ENCODE measurements at places on chromosomes 2 and 18. TPM values are rescaled to one million over a fixed set of nuclear protein-coding genes. Genes with fewer than 3 reads are reported as not detected.

Gene CIB4
- not detected for total RNA-seq

Gene PLGLB2
- 4.8 TPM for total RNA-seq

Gene TANK
- total RNA-seq, result 71.3 TPM

Gene TCF23
- not detected for total RNA-seq

Gene TPO
- 4.5 TPM for total RNA-seq

Gene IL18R1
- total RNA-seq, result 4.9 TPM

Gene TBR1
- not detected for total RNA-seq

Gene STPG4
- 0.89 TPM for total RNA-seq

GRCh38 chr2:237486819-237487448 is at the start of gene MLPH:
Gene MLPH (plus strand): TSS chr2:237487251. CDS start chr2:237493427, 6,176 bp downstream.
- DNase-seq, result peak; percentile 75

DNA sequence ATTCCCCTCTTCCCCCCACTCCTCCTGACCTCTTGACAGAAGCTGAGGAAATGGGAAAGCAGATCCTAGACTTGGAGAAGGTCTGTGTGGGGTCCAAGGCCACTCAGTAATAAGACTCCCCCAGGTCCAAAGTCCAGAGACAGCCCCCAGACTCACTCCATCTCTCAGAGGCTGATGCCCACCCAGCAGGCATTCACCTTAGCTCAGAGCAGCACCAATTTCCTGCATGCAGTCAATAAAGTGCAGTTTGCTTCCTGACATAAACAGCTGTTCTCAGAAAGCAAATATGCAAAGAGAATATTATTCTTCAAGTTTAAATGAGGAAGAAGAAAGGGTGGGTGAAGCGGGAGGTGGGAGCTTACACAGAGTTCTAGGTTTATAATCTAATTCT is 84.1 kb upstream of the RTN4 start:
- no peak for DNase-seq

DNA sequence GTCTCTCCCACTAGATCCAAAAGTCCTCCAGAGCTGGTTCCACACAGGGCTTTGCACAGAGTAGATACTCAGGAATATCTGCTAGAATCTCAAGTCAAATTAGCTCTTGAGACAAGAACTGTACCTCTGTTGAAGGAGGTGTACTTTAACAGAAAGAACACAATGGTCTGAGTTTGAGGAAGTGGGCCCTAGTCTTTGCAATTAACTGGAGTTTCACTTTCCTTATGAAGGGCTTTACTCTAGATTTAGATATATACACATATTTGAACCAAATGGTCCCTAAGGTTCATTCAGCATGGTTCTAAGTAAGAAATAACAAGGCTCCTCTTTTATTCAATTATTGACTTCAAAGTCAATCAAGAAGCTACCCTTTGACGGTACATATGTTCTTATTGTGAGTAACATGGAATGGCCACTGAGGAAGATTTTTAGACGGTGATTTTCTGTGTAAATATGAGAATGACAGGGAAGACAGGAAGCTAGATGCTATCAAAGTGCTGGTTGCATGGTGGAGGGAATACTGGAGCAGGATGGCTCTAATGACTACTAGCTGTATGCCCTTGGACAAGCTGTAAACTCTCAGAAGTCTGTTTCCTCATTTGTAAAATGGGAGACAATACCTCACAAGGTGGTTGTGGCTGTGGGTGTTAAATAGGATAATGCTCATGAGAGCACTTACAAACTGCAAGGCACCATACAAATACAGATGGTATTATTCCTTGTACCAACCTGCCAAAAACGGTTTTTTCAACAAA is 73.5 kb upstream of the SERTAD2 start:
- no peak for DNase-seq

DNA sequence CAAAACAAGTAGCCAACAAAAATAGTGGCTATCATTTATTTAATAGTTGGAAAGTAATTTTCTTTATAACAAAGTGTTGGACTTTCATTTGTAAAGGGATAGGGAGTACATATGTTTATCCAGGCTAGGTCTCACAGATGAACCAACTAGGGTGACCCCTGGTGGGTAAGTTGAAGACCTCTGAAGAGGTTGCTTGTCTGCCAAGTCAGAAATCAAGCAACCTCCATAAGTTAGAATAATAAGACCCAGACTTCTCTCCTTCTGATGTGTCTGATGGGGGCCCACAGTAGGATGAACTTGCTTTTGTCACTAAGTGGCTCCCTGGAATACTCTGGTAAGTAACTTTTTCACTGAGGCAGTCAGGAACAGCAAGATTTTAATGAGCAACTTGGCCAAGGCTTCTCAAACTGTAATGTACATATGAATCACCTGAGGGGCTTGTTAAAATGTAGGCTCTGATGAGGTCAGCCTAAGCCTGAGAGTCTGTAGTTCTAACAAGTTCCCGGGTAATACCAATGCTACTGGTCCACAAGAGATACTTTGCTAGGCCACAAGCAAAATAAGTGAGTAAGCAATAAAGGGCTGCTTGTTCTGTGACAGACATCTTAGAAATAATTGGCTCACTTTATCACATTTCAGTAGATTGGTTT is 319.6 kb downstream of the PIK3C3 start:
- no peak for DNase-seq

GRCh38 chr2:104746858-104747257 is 107.1 kb upstream of the POU3F3 start:
- no peak for DNase-seq

- DNase-seq, result no peak
These were observed 26.3 kb downstream of the ANXA4 start for GRCh38 chr2:69768235-69768634.

GRCh38 chr2:65464604-65465003 is 32.2 kb upstream of the SPRED2 start:
- no peak for DNase-seq

GRCh38 chr2:56705713-56706112 is 521.9 kb downstream of the CCDC85A start:
- DNase-seq, result no peak

DNA sequence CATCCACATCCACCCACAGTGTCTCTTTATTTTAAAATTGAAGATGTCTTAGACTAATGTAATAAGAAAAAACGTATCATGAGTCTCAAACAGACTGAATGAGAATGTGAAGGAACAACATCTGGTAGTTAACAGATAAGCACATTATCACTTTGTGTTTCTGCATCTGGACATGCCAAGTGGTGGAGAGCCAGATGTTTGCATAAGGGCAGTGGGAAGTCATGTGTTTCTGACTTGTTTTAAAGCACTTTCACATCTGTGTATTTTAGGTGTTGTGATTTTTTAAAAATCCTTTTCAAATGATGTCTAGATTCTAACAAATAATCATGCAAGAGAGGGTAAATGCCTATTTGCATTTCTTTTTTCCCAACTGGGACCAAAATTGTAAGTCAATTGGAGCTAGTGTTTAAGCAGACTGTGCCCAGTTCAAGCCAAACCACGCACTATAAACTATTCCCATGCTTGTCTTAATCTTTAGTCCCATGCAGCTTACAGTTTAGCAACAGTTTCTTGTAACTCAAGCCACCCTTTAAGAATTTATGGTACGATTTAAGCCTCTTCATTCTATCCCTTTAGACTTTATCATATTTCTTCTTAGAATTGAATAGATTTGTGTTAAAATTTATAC is 272.7 kb upstream of the DOK6 start:
- no peak for DNase-seq

DNA sequence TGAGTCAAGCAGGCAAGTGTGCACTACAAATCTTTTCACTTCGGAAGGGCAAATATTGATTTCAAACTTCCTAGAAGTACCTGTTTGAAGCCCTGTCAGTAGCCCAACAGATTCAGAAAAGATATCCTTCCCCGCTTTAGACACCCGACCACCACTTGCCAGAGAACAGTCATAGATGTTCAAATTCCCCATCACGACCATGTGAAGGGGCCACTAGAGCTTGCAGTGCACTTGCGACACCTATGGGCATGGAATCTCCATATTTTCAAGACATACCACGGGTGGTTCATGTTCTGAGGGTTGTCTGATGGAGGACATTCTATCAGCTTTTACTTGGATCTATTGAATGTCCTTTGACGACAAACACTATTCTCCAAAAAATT is 23.8 kb downstream of the GNLY start:
- no peak for DNase-seq

- DNase-seq, result no peak
These were observed 45.9 kb downstream of the MIB1 start for GRCh38 chr18:21786526-21786925.

DNA sequence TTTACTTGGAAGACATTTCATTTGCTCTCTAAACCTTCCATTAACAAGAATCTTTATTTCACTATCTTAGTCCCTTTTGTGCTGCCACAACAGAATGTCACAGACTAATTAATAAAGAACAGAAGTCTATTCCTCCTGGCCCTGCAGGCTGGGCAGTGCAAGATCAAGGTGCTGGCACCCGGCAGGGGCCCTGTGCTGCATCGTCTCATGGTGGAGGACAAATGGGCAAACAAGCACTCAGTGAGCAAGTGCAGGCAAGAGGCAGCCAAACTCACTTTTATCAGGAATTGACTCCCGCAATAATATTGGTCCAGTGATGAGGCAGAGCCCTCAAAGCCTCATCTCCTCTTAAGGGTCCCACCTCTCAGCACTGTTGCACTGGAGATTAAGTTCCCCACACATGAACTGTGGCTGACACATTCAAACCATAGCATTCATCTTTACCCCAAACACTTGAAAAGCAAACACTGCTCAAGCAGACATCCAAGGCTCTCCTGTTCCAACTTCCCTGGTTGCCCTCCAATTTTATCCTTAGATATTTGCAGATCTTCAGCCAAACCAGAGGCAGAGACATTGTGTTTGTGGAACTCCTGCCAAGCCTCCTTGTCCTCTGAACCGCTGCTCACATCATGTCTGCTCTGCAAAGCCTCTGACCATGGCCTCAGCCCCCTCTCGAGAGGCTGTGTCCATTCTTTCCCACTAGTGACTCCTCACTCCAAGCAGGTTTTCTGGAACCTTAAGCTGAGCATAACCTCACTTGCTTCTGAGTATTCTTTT is 404.4 kb upstream of the SOX11 start:
- DNase-seq, result no peak

DNA sequence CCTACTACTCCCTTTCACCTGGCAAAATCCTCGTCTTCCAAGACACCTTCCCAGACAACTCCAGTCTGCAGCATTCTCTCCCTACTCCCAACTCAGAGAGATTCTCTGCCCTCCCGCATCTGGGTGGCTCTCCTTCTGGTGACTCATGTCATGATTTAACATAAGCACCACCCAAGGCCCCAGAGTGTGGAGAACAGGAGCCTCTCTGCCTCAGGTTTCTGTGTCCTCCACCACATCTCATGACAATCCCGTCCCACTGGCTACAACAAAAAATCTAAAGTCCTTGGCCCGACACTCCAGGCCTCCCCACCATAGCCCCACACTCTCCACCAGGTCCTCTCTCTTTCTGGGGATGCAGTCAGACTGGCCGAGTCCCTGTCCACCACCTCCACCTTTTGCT is 197.1 kb downstream of the BCL11A start:
- no peak for DNase-seq

GRCh38 chr2:73933194-73933593 is 6.5 kb downstream of the DGUOK start:
- no peak for DNase-seq

GRCh38 chr2:241443486-241444223 is 64.7 kb downstream of the STK25 start:
- DNase-seq, result peak; percentile 71

DNA sequence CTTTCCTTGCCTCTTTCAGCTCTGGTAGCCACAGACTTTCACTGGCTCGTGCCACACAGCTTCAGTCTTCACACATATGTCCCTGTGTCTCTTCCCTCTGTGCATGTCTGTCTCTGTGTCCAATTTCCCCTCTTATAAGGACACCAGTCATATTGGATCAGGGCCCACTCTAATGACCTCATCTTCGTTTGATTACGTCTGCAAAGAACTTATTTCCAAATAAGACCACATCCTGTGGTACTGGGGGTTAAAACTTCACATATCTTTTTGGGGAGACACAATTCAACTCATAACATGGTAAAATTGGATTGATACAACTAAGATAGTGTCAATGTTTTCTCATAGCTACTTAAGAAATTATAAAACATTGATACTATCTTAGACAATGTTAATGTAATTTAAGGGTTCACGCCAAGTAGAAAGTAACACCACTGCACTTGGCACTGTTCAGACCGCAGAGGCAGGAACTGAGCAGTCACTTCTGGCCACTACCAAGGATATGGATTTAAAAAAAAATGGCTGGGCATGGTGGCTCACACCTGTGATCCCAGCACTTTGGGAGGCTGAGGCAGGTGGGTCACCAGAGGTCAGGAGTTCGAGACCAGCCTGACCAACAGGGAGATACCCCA is 119.6 kb upstream of the EPAS1 start:
- DNase-seq, result no peak

DNA sequence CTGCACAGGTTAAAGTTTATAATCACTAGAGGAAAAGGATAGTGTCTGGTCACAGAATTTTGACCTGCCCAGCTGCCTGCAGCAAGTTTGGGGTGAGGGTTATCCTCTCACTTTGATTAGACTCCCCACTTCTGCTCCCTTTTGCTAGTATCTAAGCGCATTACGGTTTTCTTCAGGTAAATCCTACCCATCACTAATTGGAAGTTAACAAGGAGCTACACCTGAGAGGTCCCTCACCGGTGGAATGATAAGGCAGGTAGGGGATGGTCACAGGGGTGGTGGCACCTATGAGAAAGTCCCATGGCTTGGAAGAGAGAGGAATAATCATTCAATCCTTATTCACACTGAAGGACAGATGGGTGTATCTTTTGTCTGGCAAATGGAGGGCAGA is 7.6 kb downstream of the BCL2 start:
- DNase-seq, result no peak

Data from sciatic nerve (tissue), 2 donors.